ENCODE measurements at places on chromosomes 7 and 10.

GRCh38 chr7:29449569-29450260 is 113.9 kb upstream of the PRR15 start:
- no peak for DNase-seq

- DNase-seq: no peak
Observed at GRCh38 chr10:100731407-100732240, 13.8 kb upstream of the PAX2 start.

DNA sequence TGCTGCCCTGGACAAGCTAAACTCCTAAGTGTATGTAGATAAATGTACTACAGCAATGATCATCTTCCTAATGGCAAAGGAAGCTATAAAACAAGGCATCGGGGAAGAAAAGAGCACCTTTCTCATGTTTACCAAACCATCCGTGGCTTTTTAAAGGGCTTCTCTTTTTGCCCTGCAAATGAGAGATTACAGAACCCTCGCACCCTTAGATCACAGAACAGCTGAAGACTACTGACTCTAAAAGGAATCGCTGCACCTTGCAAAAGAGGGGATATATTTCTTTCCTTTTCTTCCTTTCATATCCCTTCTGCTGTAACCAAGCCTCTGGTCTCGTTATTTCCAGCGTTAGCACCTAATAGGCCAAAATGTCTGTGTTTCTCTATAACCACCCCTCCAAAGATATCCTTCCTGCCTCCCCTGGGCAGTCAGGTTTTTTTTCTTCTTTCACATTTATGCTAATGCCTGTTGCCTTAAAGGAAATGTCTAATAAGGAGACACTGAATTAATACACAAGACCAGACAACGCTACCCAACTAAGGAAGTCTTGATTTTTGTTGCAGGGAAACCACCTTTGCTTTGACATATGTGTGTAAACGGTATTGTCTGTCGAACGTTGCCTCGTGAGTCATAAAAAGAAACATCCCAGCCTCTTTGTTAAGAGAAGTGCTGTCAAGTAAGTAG is 10.5 kb downstream of the ST8SIA6 start:
- no peak for DNase-seq

DNA sequence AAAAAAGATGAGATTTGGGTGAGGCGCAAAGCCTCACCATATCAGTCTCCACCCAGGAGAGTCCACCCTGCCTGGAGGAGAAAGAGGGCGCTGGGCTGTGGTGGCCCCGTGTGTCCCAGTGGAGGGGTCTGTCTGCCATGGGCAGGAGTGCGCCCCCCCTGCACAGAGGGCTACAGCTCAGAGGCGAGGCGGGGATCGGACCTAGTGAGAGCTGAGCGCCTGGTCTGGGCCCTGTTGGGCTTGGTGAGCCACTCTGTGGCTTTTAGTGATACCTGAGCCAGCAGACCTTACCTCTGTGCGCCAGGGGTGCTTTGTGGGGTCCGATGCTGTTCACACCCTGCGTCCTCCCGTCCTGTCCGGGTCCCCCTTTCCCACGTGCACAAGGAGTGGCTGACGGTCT is 25.9 kb upstream of the GNA12 start:
- no peak for DNase-seq

DNA sequence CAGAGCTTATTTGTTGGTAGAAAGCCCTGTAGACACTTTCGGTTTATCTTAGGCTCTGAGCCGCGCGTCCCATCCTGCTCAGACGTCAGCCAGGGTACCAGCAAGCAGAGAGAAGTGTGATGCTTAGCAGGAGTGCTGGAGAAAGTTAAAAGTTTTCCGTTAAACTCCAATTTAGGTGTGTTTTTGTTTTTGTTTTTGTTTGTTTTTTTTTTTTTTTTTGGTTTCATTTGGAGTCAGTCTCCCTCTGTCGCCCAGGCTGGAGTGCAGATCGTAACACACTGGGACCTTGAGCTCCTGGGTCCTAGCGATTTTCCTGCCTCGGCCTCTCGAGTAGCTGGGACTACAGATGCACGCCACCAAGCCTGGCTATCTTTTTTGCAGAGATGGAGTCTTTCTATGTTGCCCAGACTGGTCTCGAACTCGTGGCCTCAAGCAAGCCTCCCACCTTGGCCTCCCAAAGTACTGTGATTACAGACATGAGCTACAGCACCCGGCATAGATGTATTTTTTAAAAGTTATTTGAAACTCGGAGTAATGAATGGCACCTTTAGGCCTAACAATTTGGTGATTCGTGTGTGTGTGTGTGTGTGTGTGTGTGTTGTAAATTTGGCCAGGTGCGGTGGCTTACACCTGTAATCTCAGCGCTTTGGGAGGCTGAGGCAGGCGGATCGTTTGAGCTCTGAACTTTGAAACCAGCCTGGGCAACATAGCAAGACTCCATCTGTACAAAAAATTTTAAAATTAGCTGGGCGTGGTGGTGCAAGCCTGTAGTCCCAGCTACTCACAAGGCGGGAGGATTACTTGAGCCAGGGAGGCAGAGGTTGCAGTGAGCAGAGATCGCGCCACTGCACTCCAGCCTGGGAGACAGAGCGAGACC is 1.3 kb upstream of the HIP1 start:
- DNase-seq: no peak

GRCh38 chr10:26829810-26830515 is 30.8 kb downstream of the ABI1 start:
- DNase-seq: no peak
